ENCODE measurements at places on chromosomes 7 and 10. TPM values are rescaled to one million over a fixed set of nuclear protein-coding genes. Genes with fewer than 3 reads are reported as not detected.

DPYSL4 gene
- total RNA-seq = 26.3 TPM

LEP gene
- total RNA-seq = not detected

SFMBT2 gene
- 6.7 TPM for total RNA-seq

FRAT2 gene
- total RNA-seq = 128 TPM

SPDYE16 gene
- total RNA-seq = not detected

URGCP gene
- 30.7 TPM for total RNA-seq

TIMM23B gene
- total RNA-seq = 20.8 TPM

OR6V1 gene
- not detected for total RNA-seq

PTPRN2 gene
- 5.7 TPM for total RNA-seq

ASB15 gene
- not detected for total RNA-seq
